ENCODE measurements at places on chromosomes 1 and 21.

- DNase-seq = peak; percentile 59
These were observed 23.1 kb upstream of the TNFRSF1B start for GRCh38 chr1:12143631-12144155.

- DNase-seq = no peak
These were observed 27.6 kb downstream of the IFNGR2 start for GRCh38 chr21:33430858-33431257.

DNA sequence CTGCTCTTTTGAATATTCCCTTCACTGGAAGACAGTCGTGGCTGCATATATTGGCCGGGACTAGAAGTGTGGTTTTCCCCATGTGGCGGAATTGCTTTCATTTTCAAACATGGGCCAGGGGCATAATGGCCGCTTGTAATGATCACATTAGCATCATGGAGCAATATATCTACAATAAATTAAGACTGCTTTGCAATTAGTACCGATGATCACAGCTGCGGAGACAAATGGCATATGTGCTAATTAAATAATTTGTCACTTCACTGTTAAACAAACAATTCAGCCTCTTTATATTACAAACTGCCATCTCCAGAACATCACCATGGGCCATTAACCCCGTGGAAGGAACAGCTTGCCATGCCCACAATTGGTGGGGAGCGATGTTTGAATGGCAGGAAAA is 68.2 kb upstream of the OLIG2 start:
- DNase-seq = no peak

DNA sequence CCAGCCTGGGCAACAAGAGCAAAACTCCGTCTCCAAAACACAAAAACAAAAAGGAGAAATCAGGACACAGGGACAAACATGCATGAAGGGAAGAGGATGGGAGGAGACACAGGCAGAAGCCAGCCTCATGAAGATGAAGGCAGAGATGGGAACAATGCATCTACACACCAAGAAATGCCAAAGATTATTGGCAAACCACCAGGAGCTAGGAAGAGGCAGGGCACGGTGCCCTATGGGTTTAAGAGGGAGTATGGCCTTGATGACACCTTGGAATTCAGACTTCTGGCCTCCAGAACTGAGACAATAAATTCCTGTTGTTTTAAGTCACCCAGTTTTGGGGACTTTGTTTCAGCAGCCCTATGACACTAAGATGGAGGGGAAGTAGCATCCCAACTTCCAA is 5.2 kb downstream of the TMPRSS3 start:
- no peak for DNase-seq

DNA sequence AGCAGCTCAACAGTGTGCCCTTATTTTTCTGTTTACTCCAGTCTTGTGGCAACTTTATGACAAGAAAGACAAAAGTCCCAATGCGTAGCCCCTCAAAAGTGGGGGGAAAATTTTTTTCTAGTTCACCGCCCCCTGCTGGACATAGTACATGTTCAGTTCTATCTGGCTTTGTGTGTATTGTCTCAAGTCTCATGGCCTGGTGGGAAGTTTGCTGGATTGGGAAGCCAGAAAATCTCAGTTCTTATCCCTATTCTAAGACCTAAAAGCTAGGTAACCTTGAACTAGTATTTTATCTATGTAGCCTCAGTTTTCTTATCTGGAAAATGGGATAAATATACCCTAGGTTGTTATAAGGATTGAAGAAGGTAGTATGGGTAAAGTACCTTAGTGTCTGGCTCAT is 55.8 kb upstream of the LDLRAP1 start:
- no peak for DNase-seq

- no peak for DNase-seq
These were observed 9.6 kb downstream of the BCAR3 start for GRCh38 chr1:93672069-93672468.

GRCh38 chr1:170727963-170728362 is 64.0 kb downstream of the PRRX1 start:
- DNase-seq = no peak

- no peak for DNase-seq
These were observed 3.8 kb upstream of the TMEM222 start for GRCh38 chr1:27318136-27318535.

- no peak for DNase-seq
These were observed 11.2 kb downstream of the TNFRSF1B start for GRCh38 chr1:12177999-12178441.

DNA sequence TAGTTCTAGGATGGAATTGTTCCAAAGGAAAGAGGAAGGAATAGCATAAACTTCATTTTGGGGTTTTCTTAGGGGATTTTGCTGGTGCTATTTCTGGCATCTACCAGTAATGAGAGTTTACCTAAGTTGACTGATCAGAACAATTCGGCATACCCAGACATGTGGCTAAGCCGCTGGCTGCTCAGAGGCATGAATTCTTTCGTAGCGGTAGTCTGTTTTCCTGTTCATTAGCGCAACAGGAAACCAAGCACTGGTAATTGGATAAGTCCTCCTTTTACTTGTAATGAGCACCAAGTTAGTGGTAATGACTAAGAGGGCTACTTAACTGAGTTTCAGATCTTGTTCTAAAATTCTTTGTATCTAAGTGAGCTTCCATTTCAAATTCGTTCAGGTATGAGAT is 38.6 kb downstream of the C21orf91 start:
- peak; percentile 53 for DNase-seq

DNA sequence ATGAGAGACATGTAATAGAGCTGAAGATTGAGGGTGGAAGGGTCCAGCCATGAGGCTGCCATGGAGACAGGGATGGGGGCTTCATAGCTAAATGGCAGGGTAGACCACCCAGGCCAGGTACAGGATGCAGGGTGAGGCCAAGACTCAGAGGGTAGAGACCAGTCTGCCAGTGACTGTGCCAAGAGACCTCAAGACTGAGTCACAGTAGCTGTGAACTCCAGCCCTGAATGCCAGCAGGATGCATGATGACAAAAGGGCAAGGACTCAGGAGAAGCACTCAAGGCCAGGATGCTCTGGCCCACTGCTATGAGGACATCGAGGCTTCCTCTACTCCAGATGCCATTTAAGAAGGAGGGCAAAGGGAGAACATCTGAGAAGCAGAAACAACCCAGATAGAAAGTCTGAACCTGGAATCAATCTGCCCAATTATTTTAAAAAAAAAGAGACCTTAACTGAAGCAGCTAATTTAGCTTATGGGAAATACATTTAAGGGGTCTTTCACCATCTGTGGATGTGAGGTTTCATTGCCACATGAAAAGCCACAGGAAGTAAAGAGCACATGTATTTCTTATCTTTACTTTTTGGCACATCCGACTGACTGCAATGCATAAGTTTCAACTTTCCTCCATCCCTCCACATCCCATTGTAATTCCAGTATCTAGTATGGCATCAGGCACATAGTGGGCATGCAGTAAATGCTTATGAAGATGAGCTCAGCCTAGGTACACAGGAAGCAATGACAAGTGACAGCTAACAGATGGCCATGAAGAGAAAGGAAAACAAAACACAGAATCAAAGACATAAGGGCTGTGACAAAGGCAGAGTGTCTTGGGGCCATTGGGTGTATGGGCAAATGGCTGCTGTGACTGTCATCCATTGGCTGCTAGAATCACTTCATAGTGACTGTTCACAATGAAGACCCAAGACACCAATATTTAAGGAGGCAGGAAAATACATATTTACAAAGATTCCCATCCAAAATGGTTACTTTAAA is 40.2 kb downstream of the SUSD4 start:
- DNase-seq = no peak

DNA sequence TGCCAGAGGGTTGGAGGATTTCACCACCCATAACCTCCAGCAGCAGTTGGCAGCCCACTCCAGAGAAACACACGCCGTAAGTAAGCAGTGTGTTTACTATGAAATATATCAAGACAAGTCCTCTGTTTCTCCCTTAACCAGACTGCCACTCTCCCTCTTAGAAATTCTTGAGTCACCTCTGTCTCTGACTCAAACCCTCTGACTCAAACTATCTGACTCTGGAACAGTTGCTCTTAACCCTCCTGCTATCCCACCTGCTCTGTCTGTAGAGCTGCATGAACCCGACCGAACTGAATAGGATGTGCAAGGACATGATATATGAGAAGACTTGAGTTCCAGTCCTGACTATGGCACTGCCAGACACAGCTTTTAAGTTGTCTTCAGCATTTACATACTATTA is 14.1 kb downstream of the INPP5B start:
- DNase-seq = no peak

- DNase-seq = no peak
These were observed 25.3 kb upstream of the ATP1A1 start for GRCh38 chr1:116347696-116348095.

DNA sequence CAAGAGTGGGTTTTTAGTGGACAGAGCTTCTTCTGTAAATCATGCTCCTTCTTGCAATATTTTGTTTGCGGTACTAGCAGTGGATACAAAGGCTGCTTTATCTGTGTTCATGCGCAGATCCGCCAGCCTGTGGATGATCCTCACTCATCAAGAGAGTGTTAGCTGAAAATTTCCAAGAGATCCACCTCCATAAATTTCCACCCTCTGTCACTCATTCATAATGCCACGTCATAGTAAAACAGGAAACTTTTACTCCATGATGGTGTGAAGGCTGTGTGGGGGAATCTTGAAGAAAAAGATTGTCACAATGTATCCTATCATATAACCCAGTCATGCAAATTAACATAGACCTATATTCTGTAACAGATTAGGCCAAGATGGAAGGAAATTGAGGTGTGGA is 4.4 kb upstream of the MAPKAPK2 start:
- no peak for DNase-seq

Measured in stimulated activated naive B cell treated with anti-CD40 and anti-IgM and Interleukin-4, amounts not matched to agents 10 μg/mL and 1 μg/mL and 100 μg/mL, for 72 hours (primary cell).